OCI-LY7 (cell line): ENCODE measurements at places on chromosomes 4 and X.

DNA sequence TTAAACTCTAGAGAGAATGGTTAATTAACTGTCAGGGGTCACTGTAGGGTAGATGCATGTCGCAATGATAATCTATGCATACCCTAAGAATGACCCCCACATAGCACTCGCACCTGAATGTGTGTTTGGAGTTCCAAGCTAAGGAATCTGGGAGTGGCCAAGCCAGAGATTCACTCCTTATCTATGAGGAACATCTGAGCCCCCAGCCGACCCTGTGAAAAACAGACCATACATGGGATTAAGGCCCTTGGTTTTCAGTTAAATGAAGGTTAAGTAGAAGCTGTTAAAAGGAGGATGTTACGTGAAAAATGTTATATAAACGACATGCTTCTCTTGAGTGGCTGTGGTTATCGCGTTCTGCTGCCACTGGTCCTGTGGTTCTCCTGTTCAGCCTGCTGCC is 147.2 kb downstream of the RELL1 start:
- DNase-seq, result no peak

- no peak for DNase-seq
Observed at GRCh38 chr4:139035650-139036049, 20.1 kb downstream of the NOCT start.

GRCh38 chr4:171235521-171235920 is 577.7 kb upstream of the GALNTL6 start:
- DNase-seq, result no peak

- no peak for DNase-seq
Observed at GRCh38 chr4:28360681-28361080, 1500.0 kb downstream of the STIM2 start.

DNA sequence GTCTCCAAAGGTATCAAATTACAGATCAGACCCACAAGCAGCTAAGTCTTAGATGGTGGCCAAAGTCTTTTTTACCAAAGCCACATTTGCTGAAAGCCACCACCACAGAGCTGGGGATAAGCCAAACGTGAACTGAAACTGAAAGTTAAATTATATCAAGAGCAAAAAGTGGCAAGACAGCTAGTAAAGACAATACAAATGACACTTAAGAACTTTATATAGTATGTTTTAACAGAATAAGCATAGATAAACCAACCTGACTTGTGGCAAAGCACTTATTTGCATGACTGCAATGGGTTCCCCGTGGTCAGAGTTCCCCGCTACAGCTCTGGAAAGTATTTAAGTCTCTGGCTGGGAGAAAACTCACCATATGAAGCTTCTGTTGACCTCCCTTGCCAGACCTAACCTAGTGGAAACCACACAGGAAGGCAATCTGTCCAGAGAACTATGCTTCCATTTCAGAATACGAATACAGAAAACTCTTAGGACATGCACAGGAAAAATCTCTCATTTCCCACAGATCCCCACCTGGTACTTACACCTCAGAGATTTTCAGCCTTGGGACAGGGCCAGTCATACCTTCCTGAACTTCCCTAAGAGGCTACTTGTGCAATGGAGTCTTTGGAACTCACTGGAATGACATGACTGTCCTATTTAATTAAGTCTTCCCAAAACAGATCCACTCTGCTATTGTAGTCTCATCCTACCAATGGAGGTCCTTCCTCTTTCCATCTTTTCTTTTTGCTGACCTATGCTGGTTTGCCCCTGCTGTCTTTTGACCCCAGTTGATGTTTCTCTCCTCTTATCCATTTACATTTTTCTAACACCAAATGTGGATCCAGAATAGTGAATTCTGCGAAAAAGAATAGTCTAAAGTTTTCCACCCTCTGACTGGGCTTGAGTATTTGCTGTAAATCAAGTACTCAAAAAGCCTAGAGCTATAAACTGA is 225.1 kb downstream of the NR3C2 start:
- peak; percentile 23 for DNase-seq

GRCh38 chr4:90025248-90025647 is 101.9 kb upstream of the CCSER1 start:
- DNase-seq, result no peak

- no peak for DNase-seq
Observed at GRCh38 chr4:1541449-1542225, 135.4 kb upstream of the NKX1-1 start.

DNA sequence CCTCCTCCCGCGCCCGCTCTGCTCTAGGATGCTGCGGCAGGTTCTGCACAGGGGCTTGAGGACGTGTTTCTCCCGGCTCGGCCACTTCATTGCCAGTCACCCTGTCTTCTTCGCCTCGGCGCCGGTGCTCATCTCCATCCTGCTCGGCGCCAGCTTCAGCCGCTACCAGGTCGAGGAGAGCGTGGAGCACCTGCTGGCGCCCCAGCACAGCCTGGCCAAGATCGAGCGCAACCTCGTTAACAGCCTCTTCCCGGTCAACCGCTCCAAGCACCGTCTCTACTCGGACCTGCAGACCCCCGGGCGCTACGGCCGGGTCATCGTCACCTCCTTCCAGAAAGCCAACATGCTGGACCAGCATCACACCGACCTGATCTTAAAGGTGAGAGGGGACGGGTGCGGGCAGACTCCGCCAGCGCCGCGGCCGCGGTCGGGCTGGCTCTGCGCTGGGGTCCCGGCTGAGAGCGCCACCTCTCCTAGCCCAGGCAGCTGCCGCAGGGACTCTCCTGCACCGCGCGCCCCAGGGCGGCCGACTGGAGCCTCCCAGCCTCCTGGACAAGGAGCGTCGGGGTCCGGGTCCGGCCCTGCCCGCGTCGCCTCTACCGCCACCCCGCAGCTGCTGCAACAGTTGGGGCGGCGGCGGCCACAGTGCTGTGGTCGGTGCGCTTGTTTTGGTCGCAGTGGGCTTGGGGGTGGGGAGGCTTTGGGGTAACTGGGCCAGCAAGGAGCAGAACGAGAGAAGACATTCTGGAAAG is at the start of gene PTCHD1:
PTCHD1 (plus strand) TSS at position 2 of the 752 bp plus-strand sequence; CDS start at position 29, 27 bp downstream.
- DNase-seq, result no peak

GRCh38 chr4:169485086-169485485 is 127.3 kb downstream of the NEK1 start:
- DNase-seq, result no peak

- DNase-seq, result no peak
Observed at GRCh38 chr4:22932326-22932725, 239.6 kb downstream of the GBA3 start.

DNA sequence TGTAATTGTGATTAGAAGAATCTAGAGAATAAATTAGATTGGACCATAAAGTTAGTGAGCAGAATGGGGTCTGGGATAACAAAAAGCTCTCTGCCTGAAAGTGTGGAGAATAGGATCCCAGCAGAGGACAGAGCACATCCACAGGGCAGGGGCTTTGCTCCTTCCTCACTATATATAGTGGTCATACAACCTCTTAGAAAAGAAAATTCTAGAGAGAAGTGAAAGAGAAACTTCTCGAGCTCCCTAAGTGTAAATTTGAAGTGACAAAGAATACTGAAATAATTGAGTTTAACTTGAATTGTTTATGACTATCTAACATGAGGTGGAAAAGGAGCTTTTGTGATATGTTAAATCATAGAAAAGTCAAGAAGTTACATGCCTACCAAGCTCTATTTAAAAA is 14.9 kb downstream of the ADAM29 start:
- DNase-seq, result no peak

GRCh38 chr4:27917381-27917780 is 1056.7 kb downstream of the STIM2 start:
- no peak for DNase-seq

DNA sequence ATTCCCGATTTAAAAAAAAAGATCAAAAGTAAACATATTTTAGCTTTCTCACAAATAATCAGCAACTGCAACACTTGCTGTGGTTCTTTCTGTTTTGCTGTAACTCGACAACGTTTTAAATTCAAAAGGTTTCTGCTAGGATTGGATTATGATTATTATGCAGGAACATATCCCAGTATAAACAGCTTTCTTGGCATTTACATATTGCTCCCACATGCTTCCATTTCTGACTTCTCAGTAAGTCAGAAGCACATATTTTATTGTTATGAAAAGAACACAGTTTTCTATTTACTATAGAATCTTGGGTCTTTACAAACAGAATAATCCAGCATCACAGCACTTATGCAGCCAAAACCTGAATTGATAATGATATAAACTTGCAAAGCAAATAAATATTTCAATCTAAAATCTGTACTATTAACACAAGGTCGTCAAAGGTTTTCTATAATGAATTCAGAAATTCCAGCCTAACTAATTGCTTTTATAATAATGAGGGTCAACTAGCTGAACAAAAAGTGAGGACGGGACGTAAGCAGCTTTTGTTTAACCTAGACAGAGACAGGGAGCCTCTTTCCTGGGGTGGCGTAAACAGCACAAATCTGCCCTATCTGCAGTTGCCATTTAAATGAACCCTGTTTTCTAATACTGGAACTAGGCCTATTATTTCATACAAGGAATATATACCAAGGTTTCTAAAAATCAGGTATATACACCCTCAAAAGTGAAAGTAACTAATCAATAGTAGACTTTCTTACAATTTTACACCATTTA is 9.8 kb upstream of the PCDH18 start:
- DNase-seq, result no peak

GRCh38 chrX:154873329-154873728 is 12.8 kb upstream of the F8A1 start:
- DNase-seq, result no peak

GRCh38 chr4:7539659-7540058 is 104.9 kb upstream of the PSAPL1 start:
- peak; percentile 99 for DNase-seq

DNA sequence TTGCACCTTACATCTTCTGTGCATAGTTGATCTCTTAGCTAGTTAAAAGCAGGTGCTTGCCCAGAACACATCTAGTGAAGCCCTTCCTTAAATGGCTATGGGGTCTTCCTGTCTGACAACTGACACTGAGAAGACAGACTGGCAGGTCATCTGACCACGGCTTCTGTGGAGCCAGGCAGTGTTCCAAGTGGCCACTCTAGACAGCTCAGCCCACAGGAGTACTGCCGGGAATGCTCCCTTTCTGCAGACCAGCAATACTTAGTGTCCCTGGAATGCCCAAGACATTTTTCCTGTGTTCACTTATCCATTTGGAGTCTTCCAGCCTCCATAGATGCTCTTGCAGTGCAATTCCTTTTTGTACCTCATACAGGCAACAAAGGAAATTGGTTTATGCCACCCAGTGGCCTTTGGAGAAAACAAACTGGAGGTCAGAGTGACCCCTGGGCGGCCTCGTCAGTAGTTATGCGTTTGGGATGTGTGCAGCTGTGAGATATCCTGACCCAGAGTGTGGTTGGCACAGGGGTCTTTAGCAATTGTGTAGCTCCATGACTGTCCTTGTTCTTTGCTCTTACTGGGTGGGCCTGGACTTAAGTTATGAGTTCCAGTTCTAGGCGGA is 335.5 kb downstream of the ARHGAP10 start:
- DNase-seq, result no peak

DNA sequence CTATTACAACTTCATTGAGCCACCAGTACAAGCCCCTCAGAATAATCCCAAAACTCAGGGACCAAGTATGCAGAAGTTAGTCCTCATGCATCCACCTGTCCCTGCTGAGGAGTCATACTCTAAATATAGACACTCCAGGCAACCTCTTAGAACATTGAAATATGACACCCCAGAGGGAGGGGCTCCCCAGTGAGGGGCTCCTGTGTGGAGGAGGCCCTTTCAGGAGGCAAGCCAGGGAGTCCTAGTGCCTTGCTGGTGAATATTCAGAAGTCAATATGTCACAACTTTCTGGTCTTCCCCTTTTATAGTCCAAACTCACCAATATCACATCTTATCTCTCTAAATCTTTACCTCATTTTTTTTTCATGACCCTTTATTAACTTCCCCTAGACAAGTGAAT is 1.6 kb upstream of the ARMCX6 start:
- DNase-seq, result peak; percentile 9
